ENCODE measurements at places on chromosomes 5 and 9.

DNA sequence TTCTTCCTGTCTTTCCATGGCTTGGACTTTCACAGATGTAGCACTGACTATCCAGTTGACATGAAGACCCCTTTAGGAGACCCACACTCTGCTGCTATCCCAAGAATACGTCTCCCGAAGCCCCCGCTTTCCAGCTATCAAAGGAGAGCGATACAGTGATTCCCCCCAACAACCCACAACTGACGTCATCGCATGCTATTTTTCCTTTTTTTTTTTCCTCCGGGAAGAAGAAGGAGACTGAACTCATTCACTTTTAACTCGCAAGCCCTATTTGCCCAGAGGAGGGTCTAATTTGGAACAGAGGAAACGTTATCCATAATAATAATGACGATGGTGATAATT is 2.1 kb downstream of the PAPPA start:
- DNase-seq: no peak

- DNase-seq: no peak
These were observed 70.4 kb upstream of the TLE1 start for GRCh38 chr9:81759680-81760215.

- no peak for DNase-seq
These were observed 160.8 kb downstream of the DMRT2 start for GRCh38 chr9:1210954-1211353.

GRCh38 chr9:83451308-83451707 is 86.9 kb downstream of the FRMD3 start:
- no peak for DNase-seq

DNA sequence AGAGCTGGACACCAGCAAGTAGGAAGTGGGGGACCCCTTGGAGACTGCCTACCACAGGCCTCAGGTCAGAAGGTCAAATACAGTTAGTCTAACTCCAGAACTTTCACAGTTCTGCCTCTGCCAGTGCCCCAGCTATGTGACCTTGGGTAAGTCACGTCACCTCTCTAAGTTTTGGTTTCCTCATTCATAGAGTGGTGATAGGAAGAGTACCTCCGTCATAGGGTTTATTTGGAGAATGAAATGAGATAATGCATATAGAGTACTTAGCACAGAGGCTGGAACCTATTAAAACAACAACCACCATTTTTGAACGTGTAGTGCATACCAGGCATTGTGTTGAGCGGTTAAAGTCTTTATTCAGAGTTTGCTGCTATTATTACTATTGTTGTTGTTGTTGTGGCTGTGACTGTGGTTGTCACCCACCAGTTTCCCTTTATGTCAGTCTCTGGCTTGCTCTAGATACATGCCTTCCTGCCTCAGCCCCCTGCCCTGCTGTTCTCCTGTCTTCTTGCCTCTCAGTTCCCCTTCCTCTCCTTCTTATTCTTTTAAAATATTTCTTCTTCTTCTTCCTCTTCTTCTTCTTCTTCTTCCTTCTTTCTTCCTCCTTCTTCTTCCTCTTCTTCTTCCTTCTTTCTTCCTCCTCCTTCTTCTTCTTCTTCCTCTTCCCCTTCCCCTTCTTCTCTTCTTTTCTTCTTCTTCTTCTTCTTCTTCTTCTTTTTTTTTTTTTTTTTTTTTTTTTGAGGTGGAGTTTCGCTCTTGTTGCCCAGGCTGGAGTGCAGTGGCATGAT is 67.8 kb downstream of the RALGPS1 start:
- DNase-seq: no peak

- no peak for DNase-seq
These were observed 244.6 kb upstream of the EFNA5 start for GRCh38 chr5:107915176-107915812.

DNA sequence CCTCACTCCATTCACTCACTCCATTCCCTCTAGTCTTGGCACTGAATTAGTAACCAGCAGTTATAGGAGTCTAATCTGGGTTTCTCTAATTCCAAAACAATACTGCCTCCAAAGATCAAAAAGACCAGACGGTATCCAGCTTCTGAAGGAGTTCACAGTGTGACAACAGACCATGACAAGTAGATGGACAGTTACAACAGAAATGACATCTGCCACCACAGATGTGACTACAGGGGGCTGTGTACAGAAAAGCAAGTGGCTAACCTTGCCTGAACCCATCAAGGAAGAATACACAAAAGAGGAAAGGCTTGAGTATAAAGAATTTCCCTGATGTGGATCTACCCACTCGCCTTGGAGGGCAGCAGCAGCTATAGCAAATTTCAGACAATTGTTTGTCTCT is 112.4 kb downstream of the ACTL7B start:
- no peak for DNase-seq

DNA sequence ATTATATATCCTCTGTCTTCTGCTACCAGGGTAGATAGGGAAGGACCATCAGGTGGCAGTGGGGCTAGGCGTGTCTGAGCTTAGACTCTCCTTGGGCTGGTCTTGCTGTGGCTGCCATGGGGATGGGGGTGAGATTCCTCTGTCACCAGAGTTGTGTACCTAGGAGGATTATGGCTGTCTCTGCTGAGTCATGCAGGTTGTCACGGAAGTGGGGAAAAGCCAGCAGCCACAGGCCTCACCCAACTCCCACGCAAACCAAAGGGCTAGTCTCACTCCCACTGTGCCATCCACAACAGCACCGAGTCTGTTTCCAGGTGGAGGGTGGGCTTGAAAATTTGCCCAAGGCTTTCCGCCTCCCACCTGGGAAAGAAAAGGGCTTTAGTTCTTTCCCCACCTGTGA is 476.1 kb downstream of the CYLC2 start:
- DNase-seq: no peak

DNA sequence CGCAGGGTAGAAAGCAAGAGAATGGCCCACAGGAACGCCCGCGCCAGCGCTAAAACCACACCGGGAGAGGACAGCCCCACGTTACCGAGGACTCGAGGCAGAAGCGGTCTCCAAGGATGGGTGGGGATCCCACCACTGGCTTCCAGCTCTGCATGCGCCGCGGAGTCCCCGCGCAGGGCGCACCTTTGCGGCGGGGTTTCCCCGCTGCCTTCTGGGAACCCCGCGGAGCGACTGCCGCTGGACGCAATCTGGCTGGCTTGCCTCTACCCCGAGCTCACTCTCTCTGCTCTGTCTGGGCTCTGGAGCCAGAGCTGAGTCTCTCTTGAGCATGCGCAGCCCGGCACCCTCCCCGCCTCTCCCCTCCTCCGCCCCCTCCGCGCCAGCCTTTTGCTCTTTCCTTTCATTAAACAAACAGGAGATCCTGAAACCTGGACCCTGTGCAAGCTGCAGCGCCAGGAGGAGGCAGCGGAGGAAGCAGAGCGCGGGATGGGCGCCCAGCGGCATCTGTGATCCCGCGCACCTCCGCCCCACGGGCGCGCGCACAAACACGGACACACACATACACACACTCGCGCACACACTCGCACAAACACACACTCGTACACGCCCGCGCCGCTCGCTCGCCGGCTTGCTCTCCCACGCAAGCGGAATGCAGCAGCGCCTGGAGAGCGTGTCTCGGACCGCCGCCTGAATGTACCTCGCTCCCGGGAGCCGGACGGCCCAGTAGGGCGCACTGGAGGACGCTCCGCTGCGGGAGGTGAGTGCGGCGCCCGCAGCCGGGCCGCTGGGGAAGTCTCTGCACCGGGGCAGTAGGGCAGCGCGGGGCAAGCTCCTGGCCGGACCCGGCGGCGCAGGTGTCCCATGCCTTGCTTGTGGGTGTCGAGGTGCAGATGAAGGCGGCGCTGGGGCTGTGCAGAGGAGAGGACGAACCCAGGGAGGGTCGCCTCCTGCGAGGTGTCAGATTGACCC is at the start of gene PLPPR1:
PLPPR1 (plus strand) TSS at position 382 of the 969 bp plus-strand sequence.
- DNase-seq: no peak

DNA sequence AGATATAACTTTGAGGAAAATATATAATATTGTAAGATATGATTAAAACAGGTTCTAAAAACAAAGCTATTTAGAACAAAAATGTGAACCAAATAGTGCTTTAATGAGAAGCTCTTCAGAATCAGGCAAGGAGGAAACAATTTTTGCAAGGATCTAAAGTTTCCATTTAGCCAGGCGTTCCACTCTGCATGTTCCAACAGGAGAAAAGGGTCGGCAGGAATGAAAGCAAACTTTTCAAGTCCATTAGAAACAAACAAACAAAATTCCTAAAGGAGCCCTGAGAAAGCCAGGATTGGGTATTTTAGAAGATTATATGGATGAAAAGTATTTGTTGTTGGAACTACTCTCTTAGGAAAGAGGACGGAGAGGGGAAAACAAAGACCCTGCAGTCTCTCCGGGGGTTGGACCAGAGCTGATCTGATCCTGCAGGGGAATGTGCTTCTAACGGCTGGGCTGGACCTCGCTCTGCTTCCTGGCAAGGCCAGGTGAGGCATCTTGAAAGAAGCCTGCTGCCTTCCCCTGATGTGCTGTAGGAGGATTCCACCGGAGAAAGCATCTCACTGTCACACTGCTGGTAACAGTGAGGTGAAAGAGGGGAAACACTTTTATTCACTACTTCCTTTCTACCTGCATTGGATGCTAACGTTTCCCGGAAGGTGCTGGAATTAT is 94.6 kb downstream of the PRRT1B start:
- DNase-seq: no peak

- no peak for DNase-seq
These were observed 43.1 kb downstream of the POLR1E start for GRCh38 chr9:37528652-37529471.

DNA sequence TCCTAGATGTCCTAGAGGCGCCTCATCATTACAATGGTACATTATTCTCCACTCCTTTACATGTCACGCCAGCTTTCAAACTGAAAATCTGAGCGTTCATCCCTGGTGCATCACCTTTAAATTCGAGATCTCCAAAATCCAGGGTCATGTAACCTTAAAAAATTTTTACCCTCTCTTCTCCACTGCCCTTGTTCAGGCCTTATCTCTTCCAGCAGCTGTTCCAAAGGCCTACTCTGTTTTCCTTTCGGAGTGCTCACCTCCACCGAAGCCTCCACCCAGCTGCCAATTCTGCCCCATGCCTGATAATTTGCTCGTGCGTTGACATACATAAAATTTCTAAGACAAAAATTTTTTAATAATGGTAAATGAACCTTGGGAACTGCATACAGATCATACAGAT is 950 bp upstream of the MSH3 start:
- no peak for DNase-seq

DNA sequence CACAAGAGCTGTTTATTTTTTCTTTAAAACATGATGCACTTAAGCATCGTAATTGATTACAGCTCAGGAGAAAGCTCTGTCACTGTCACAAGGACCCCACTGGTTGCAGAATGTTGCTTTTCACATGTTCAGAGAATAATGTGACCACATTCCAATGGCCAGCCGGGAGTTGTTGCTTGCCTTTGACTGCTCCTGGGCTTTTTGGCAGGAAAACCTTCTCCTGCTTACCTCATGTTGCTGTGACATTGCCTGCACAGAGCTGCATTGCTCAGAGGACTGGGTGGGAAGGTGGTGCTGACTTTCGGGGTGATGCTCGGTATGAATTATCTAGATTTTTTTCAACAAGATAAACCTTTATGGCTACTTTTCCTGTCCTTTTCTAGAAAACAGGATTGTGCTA is 88.2 kb downstream of the PALM2AKAP2 start:
- DNase-seq: no peak

DNA sequence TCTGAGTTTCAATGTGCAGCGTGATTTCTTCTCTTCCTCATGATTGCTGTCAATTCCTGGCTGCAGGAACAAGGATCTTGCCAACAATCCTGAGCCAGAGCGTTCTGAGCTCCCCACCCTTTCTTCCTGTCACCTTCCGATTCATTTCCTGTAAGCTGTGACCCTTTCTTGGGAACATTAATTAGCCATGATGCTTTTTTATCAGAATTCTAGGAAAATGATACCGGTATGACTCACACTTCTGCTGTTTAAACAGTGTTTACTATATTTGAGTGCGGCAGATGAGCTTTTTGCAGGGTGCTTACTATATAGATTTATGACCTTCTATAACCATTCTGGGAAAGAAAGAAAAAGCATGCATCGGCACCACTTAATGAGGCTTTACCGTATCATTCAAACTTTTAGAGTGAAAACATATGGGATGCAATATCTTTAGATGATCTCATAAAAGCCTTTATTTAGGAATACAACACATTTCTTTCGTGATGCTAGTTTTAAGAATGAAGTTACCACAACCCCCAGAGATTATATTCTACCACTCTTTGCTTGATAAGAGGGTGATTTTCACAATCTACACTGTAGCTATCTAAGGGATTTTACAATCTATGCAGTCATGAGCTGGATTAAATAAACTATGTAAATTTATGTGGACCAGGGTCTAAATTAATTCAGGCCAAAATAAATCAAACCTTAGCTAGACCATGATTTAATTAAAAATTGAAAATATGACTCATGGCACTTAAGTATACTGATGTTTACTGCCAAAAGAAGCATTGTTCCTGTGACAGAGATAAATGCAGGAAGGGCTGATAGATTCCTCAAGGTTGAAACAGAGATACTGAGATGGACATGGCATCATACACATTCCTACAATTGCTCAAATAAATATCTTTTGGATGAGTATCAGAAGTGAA is 38.0 kb upstream of the OSMR start:
- no peak for DNase-seq

- DNase-seq: no peak
These were observed 37.5 kb upstream of the GFPT2 start for GRCh38 chr5:180390441-180391190.

GRCh38 chr9:4926239-4926638 is 58.8 kb upstream of the JAK2 start:
- DNase-seq: no peak

DNA sequence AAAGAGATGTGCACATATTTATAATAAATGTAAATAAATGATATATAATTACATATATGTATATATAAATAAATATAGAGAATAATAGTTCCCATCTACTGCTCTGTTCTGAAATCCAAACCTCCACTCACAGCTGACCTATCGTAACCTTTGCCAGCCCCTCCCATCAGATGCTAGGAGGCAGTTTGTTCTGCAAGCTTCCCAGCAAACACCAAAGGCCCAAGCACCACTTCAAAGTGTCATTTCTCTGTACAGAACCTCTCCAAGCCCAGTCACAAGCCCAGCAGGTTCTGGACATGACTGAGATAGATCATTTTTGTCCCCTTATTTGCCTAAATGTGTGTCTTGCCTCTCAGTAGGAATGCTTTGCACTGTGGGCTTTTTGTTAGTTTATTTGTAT is 62.4 kb downstream of the MFAP3 start:
- no peak for DNase-seq

GRCh38 chr5:3217114-3217513 is 378.5 kb upstream of the IRX1 start:
- DNase-seq: no peak

- DNase-seq: no peak
These were observed 283.3 kb upstream of the ANKRD55 start for GRCh38 chr5:56516441-56516840.

DNA sequence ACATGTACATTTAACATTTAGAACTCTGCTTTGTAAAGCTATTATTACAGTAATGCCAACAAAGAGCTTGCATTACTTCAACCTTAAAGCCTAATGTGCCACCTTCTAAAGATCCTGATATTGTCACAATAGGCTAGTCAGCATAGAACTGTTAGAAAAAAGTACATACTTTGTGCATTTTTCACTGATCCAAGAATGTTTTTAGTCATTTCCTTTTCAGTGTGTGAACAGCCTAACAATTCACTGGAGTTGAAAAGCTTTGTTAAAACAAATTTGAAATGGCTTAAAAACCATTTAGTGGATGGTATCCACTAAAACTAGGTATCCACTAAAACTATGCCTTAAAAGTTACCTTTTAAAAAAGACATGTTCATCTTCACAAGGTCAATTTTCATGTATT is 4.5 kb downstream of the RPS6 start:
- DNase-seq: no peak

GRCh38 chr9:119736491-119737454 is 367.5 kb upstream of the BRINP1 start:
- DNase-seq: no peak

Measured in naive thymus-derived CD8-positive, alpha-beta T cell (primary cell).